ENCODE measurements at places on chromosomes 16 and 17.
A peak's percentile ranks its signal among the peaks of the same experiment; 100 is the strongest.

- no peak for DNase-seq
Measured at GRCh38 chr16:54326266-54326662, 39.7 kb upstream of the IRX3 start.

DNA sequence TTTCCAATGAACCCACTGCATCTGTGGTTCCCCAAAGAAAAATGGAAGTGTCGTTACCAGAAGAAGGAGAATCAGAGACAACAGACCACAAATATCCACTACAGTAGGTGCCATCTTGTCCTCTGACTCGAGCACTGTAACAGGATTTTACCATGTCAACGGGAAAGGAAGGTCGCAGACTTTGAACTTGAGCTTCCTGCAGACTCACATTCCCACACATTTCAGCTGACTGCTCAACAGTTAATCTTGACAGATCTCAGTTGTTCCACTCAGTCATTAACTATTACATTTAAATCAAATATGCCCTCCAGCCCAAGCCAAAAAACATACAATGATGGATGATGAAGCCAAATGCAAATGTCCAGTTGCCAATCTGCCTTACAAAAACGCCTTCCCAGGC lies 37.0 kb downstream of the GAS7 start:
- no peak for DNase-seq

GRCh38 chr16:77599793-77600415 lies 122.4 kb upstream of the NUDT7 start:
- no peak for DNase-seq

DNA sequence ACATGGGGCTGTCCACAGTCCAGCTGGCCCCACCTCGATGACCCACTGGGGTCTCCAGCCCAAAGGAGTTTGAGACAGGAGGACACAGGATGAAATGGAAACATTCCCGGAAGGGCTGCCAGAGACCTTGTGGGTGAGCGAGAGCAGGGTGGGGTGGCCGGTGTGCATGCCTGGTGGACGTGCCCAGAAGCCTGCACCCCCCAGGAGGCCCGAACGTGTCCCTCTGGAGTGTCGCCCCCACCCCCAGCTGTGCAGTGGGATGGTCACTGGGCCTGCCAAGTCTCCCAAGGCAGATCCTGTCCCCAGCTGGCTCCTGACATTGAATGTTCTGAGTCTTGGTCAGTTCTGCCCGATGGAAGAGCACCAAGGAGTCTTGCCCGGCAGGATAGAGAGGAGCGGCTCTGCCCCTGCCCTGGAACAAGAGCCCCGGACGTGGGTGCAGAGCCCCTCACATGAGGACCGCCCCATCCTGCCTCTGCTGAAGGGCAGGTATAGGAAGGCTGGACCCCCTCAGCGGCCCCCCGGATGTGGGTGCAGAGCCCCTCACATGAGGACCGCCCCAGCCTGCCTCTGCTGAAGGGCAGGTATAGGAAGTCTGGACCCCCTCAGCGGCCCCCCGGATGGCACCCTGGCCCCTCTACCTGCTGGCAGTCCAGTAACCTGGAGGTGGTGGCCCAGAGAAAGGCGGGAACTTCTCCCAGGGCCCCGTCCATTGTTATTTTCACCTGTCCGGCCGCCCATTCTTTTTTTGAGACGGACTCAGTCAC lies 3.1 kb upstream of the CAPN15 start:
- DNase-seq: no peak

DNA sequence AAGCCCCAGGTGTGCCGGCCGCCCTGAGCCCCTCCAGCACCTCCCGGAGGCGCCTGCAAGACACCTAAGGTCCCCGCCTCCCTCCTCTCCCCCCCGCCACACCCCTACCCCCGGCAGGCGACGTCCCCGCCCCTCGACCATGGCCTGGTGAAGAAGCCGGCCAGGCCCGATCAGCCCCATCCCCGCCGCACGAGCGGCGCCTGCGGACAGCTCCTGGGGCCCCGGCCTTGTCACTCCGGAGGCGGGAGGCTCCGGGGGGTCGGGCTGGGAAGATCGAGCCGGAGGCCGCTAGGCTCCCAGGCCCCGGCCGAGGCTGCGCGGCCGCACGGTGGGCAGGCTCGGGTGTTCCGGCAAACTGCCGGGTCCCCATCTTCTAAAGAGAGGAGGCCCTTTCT lies 405 bp upstream of the ACE start:
- DNase-seq: no peak

GRCh38 chr17:42411361-42411760 lies 11.7 kb downstream of the CAVIN1 start:
- no peak for DNase-seq

DNA sequence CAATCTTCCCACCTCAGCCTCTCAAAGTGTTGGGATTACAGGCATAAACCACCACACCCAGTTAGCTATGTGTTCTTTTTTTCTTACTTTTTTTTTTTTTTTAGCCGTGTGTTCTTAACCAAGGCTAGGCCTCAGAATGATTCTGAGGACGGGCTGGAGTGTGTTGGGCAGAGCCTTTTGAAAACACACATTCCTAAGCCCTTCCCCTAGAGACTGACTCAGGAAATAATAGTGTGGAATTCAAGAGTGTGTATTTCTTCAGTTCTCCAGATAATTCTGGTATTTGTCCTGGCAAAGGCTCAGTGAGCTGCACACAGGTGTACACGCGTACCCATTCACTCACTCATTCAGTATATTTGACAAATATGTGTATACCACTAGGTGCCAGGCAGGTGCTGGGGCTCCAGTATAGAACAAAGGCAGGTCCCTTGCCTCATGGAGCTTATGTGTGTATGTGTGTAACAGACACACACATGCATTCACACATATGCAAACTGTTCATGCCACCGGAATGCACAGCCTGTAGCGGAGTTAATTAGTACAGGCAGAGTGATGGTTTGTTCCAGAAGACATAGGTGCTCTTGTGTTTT lies 19.4 kb upstream of the NFATC3 start:
- DNase-seq: no peak

DNA sequence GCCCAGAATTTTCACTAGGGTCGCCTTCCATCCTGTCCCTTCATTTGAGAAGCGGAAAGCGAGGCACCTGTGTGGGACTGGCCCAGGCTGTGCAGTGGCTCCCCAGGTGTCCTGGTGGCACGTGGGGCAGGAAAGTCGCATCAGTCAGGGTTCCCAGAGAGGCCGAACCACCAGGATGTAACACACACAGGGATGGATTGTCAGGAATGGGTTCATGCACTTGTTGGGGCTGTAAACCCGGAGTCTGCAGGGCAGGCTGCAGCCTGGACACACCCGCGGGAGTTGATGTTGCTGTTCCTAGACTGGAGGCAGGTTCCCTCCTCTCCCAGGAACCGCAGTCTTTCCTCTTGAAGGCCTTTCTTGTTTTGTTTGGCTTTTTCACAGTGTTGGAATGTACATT lies 30.7 kb upstream of the RPTOR start:
- no peak for DNase-seq

GRCh38 chr16:72815348-72816318 lies 232.3 kb downstream of the ZFHX3 start:
- DNase-seq: no peak

DNA sequence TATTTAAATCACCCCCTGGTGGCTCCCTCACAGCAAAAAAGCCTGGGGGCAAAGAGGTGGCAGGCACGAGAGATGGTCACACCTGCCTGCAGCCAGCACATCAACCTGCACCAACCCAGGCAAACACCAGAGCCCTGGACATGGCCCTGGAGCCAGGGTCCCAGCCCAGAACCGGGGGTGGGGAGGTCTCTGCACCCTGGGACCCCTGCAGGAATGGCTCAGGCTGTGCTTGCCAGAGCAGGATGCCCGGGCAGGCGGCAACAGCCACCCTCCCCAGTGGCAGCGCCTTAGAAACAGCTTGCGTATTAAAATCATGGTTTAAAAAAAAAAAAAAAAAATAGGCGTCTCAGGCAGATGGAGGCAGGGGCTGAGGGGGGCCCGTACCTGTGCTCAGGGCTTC lies 16.2 kb downstream of the MYBBP1A start:
- peak; percentile 31 for DNase-seq

GRCh38 chr17:10243883-10244844 lies 45.8 kb upstream of the GAS7 start:
- DNase-seq: no peak

DNA sequence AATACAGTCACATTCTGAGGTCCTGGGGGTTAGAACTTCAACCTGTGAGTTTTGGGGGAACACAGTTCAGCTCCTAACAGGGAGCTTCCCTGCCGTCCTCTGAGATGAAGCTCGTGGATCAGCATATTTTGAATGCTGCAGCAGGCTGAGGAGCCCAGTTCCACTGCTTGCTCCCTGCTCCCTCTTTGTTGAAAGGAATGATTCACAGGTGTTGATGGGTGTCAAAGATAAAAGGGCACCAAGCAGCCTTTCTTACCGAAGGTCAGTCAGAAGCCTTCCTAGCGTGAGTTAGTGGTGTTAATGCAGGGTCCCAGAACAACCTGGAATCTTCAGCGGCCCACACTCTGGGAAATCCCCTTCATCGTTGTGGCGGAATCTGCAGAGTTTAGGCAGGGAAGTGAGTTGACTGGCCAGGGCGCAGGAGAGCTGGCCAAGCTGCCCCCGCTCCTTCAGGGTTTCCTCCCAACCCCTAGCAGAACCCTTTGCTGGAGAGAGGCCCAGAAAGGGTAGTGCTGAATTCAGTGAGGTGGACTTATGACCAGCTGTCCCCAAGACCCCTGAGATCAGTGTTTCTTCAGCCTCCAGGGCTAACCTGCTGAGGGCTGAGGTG lies 114.8 kb downstream of the GNAO1 start:
- DNase-seq: no peak

GRCh38 chr16:87740441-87740840 lies 25.3 kb downstream of the KLHDC4 start:
- no peak for DNase-seq

DNA sequence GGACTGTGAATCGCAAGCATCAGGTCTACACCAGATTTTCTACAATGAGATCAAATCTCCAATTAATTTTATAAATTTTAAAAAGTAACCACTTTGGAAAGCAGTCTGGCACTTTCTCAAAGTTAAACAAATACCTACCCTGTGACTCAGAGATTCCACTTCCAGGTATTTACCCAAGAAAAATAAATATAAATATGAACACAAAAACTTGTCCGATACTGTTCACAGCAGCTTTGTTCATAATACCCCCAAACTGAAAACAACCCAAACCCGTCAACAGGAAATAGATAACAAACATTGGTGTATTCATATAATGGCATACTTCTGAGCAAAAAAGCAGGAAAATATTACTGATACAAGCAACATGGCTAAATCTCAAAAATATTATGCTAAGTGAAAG lies 12.1 kb downstream of the ZDHHC7 start:
- no peak for DNase-seq

DNA sequence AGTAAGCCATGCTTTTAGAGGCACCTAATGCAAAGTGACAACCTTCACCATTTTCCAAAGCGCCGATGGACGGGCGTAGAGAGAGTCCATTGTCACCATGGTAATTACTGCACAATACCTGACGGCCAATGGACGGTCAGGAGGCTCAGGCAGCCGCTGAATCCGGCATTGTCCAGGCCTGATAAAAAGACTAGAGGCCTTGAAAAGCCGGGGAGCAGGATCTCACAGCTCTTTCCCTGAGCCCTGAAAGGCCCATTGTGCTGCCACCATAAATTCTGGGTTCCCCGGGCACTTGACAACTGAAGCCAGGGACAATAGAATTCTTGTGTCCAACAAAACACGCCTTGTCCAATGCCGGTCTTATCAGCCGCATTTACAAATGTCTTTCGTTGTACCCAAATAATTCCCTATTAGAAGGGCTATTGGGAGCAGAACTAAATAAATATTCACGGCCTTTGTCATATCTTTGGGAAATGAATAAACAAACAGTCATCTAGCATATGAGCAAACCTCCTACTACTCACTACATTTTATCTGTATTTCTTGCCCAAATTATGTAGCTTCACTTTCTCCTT lies 62.4 kb downstream of the CDH11 start:
- DNase-seq: no peak

GRCh38 chr17:17931159-17931558 lies 41.0 kb downstream of the TOM1L2 start:
- DNase-seq: no peak

DNA sequence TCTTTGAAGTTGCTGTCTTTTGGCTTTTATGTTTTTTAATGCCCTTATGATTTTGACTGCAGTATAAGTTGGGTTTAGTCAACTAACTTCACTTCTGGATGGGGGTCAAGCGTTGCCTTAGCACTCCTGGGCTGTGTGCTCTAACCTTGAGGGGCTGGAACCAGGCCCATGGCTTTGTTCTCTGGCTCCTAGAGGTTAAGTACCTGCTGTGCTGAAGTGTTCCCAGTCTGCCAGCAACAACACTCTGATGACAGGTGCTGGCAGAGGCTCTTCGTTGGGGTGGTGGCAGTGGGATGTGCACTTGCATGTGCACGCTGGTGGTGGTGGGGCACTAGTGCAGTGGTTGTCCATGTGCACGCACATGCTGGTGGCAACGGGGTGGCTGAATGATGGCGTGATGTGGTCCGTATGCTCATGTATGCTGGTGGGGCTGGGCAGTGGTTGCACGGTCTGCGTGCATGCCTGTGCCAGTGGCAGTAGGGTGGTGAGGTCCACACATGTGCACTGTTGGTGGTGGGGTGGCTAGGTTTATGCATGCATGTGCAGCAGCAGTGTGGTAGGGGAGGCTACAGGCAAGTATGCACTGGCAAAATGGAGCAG lies 447.8 kb upstream of the GOT2 start:
- DNase-seq: no peak

DNA sequence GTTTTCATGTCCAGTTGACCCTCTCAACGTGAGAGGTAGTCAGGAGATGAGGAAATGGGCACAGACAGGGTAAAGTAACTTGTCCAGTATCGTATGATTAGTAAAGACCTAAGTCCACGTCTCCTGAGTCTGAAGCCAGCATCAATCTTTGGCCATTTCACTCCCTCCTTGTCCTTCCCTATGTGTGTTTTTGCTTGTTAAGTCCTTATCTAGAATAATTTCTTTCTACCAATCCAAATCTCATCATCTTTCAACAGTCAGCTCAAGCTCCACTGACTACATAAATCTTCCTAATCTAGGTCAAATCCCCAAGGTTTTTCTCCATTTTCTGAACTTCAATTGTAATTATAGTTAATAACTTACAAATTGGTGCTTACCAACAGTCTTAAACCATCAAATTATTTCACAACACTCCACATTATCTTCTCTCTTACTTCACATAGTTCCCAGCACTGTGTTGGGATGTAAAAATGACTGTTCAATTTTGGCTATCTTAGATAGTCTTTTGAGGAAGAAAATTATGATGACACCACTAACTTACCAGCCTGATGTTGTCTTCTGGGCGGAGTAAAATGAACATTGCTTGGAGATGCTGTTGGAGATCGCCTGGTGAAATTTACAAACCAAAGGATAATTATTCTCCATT lies 72.3 kb upstream of the CORO6 start:
- DNase-seq: no peak

DNA sequence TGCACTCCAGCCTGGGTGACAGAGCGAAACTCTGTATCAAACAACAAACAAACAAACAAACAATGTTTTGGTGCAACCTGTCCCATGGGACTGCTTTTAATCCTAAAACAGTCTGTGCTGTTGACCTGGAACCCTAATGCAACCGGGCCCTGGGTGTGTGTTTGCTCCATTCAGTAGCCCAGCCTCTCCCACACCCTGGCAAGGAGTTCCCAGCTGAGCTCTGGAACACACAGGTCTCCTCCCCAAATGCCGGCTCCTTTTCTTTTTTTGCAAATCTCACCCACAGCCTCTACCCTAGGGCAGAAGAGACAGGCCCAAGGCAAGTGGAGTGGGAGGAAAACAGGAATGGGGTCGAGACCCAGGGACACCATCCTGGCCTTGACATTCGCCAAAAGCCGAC lies 29.8 kb upstream of the RASD1 start:
- DNase-seq: peak; percentile 11

GRCh38 chr16:4566144-4566543 lies 10.0 kb downstream of the C16orf96 start:
- DNase-seq: no peak

- no peak for DNase-seq
Measured at GRCh38 chr17:58153046-58153445, 4.9 kb downstream of the OR4D1 start.

- DNase-seq: no peak
Measured at GRCh38 chr16:49305406-49305805, 23.8 kb upstream of the CBLN1 start.

Measured in Right ventricle myocardium inferior (tissue), 1 donor.